GM12864 (cell line): ENCODE measurements at places on chromosomes 3 and 15.
A peak's percentile ranks its signal among the peaks of the same experiment; 100 is the strongest.

- no peak for DNase-seq
Observed at GRCh38 chr15:83219026-83219425, 11.4 kb upstream of the HDGFL3 start.

GRCh38 chr15:54839379-54839778 lies 357.4 kb downstream of the RSL24D1 start:
- no peak for DNase-seq

DNA sequence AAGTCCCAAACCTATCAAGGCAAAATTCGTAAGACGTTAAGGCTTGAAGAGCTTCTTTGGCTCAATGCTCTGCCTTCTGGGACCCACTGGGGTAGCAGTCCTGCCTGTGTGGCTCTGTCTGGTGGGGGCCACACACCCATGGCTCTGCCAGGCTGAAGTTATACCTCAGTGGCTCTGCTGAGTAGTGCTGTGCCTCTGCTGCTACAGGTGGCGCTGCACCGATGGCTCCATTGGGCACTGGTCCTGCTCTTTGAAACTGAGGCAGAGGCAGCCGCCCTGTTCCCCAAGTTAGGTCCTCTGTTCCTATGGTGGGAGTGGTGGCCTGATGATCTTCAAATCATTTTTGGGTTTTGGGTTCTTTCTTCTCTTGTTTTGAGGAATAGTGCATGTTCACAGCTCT lies 68.0 kb upstream of the AP4E1 start:
- no peak for DNase-seq

DNA sequence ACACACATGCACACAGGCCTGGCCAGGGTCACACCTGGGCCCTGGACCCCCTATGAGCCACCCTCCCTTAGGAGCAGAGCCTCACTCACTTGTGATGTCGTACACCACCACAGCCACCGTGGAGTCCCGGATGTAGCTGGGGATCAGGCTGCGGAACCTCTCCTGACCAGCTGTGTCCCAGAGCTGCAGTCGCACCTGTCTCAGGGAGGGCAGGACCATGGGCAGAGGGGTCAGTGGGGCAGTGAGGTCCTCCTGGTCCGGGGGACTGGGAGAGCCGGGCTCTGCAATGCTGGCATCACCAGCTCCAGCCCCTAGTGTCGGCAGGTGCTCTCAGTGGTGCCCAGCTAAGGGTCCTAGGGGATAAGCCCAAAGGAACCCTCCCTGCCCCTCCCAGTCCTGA lies 35.6 kb downstream of the SRPRB start:
- DNase-seq, result no peak

- no peak for DNase-seq
Observed at GRCh38 chr3:138408751-138409570, 25.5 kb upstream of the ESYT3 start.

GRCh38 chr15:60799885-60800284 lies 320.9 kb upstream of the ICE2 start:
- DNase-seq, result no peak

GRCh38 chr3:162019817-162020216 lies 523.2 kb downstream of the OTOL1 start:
- DNase-seq, result no peak

GRCh38 chr3:18713577-18713951 lies 288.4 kb upstream of the SATB1 start:
- DNase-seq, result no peak

- no peak for DNase-seq
Observed at GRCh38 chr15:94655249-94655880, 424.0 kb downstream of the MCTP2 start.

GRCh38 chr15:77311618-77312398 lies 108.1 kb downstream of the PEAK1 start:
- no peak for DNase-seq

GRCh38 chr3:188455748-188456147 lies 301.8 kb downstream of the LPP start:
- no peak for DNase-seq

DNA sequence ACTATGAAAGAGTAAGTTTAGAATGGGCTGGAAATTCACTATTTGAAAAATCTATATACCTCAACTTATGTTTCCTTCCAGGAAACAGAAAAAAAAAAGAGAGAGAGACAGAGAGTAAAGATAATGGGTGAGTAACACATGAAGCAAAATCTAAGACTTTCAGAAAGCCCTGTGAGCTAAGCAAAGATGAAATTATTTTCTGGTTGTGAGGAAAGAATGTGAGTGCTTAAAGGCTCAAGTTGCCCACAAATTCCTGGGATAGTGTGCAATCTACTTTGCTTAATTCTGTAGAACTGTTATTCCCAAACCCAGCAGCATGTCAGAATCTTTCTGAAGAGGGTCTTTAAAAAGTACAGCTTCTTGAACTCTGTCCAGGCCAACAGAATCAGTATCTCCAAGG lies 337.7 kb upstream of the AGTR1 start:
- no peak for DNase-seq

DNA sequence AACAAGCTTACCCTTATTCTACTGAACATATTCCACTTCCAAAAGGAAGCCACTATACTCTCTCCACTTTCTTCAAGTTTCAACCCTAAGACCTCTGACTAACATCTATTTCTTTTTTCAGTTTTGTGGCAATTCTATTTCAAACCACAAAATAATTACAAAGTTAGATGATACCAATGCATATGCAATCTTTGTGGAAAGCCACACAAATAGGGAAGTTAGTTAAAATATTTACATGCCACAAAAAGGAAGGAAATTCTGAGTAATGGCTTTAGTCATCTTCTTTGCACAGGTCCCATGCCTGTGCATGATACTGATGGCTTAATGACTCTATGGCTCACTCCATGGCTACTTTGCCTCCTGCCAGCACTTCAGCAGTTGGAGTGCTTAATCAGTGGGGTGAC lies 57.0 kb upstream of the MCTP2 start:
- peak; percentile 7 for DNase-seq
